Stimulated activated CD8-positive, alpha-beta memory T cell treated with anti-CD3 and anti-CD28 coated beads, Interleukin-2, amount 100 ng/mL, for 1 hour (primary cell): ENCODE measurements at places on chromosomes 11 and 22.

DNA sequence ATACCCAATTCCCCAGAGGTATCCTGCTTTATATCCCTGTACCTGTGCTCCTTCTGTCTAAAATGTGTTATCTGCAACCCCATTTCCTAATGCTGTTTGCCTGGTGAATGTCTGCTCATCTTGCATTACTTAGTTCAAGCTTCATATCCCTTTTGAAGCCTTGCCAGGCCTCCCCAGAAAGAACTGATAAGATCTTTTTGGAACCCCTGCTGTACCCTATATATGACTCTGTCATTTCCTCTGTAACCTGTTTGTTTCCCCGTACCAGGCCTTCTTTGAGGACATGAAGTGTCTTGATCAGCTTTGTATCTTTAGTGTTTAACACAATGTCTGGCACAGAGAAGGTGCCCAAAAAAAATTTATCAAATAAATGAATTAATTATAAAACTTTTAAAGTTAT, 77.6 kb downstream of the LIF start:
- DNase-seq, result no peak

DNA sequence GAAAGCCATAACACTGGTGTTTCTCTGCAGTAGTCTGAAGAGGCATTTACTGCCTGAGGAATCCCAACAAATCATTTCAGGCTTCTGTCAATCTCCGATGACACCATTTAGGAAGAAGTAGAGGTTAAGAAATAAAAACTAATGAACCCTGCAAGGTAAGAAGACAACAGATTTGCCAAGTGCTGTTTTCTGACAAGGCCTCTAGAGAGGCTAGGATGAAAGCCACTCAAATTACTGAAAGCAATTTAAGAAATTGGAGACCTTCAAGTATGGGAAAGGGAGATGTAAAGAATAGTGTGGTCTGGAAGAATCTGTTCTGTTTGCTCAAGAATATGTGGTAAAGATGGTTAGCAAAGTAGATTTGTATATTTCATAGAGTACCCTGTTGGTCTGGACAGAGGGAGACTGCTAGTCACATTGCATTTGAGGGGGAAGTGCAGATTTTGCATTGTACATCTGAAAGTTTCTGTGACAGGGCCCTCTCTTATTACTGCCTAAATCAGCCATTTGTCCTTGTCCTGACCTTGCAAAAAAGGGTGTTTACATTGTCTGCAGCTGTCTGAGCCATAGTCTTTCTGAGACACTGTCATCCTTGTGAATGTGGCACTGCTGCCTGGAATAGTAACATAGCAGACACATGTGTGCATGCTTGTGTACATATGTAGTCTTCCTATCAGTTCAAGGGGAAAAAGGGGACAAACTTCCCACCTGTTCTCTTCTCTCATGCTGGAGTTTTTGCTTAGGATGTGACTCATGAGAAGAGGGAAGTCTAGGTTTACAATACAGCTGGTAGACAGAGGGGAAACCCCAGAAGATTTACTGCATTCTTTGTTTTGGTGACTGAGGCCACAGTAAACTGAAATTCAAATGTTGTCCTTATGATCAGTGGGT, 640.2 kb upstream of the KIRREL3 start:
- DNase-seq, result no peak

DNA sequence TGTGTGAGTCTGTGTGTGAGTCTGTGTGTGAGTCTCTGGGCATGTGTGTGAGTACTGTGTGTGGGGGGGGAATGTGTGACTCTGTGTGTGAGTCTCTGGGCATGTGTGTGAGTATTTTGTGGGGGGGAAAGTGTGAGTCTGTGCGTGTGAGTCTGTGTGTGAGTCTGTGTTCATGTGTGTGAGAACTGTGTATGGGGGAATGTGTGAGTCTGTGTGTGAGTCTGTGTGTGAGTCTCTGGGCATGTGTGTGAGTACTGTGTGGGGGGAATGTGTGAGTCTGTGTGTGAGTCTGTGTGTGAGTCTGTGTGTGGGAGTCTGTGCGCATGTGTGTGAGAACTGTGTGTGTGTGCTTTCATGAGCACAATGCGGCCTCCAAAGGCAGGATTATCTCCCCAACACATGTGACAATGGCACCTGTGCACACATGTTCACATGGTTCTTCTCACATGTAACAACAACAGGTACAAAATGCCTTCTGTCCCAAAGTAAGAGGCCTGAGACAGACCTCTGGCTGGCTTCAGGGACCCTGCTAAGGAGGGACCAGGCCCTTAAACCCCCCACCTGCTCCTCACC, 1.6 kb downstream of the CD5 start:
- no peak for DNase-seq

GRCh38 chr11:22657101-22657694, 9.2 kb upstream of the GAS2 start:
- DNase-seq, result no peak

- DNase-seq, result no peak
Measured at GRCh38 chr11:79312617-79313529, 128.0 kb downstream of the TENM4 start.

DNA sequence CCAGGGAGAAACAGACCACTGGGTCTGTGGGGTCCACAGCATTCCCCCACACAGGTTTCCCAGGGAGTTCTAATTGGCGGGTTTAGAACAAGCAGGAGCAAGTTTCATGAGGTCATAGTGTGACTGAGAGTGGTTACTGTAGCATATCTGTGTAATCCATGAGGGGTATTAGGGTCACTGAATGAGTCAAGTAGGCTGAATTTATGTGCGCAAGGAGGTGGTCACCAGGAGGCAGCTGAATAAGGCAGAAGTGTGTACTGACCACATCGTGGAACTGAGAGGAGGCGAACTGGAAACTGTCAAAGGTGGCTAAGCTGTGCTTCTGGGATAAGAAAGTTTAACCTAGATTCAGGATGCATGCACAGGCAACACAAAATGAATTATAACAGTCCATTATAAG, 876.0 kb downstream of the METTL15 start:
- DNase-seq, result no peak

- no peak for DNase-seq
Measured at GRCh38 chr11:59891781-59892181, 13.2 kb downstream of the OOSP3 start.

GRCh38 chr11:102920118-102920684, 35.3 kb downstream of the MMP13 start:
- DNase-seq, result no peak

DNA sequence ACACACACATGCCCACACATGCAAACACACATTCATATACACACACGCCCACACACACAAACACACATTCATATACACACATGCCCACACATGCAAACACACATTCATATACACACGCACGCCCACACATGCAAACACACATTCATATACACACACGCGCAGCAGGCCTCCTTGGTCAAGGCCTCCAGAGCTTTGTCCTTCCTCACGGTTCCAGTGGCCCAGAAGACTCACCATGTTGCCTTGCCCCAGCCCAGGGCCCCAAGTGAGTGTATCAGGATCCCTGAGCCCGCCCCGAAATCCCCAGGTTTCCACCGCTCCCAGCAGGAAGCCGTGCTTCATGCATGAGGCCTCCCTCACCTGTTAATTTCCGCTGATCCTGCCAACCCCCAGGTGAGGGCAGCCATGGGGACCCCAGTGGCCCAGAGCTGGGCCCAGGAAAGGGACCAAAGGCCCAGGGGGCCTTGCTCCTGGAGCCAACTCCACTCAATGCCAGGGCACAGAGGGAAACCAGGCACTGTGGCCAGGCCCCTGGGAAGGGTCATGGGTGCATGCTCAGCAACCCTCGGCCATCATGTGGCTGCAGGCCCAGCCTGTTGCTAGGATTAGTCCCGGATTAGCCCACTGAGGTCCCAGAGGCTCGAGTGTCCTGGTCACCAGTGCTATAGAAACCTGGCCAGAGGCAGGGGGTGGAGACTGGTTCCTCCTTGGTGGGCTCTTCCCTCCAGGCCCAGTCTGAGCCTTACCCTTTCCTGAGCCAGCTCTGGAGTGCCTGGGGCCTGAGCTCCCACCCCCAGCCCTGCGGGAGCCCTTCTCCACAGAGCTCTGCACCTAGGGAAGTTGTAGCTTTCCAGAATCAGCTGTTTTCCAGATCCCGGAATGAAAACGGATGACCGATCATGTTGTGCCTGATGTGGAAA, 34.4 kb downstream of the IGF2 start:
- DNase-seq, result no peak

DNA sequence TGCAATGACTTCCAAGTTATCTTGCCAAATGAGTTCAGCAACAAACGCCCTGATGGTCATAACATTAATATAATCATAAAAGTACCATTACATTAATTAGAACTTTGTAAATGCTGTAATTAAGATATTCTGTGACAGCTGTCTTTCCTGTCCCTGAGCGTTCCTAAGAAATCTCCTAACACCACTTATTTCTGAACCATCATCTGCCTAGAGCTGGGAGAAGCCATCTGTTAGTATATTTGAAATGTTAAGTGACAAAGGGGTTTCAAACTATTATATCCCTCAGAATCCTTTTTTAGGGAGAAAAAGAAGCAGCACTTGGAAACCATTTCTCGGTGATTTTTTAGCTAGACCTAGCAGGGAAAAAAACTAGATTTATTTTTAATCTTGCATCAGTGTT, 657.5 kb downstream of the FAM181B start:
- DNase-seq, result no peak

GRCh38 chr11:107384144-107384852, 73.3 kb downstream of the CWF19L2 start:
- DNase-seq, result no peak

GRCh38 chr11:110174645-110175310, 81.6 kb downstream of the ZC3H12C start:
- no peak for DNase-seq

GRCh38 chr22:37018086-37018814, 997 bp downstream of the TST start:
- DNase-seq, result no peak

- no peak for DNase-seq
Measured at GRCh38 chr11:115745066-115745465, 240.9 kb upstream of the CADM1 start.

DNA sequence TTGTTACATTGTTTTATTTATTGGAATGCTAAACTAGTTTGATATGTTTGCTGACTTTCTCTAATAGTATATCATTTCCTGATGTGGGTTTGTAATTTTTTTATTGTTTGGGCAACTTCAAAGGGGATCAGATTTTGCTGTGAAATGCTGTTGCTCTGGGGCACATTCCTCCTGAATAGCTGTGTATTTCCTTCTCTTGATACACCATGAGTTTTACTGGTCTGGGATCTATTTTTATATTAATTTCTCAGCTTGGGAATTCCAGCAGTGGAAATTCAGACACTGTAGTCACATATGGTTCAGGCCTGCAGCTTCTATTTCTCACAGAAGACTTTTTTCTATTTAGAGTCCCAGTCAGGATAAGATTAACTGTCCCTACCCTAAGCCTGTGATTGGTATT, 58.9 kb downstream of the RPUSD4 start:
- DNase-seq, result no peak

DNA sequence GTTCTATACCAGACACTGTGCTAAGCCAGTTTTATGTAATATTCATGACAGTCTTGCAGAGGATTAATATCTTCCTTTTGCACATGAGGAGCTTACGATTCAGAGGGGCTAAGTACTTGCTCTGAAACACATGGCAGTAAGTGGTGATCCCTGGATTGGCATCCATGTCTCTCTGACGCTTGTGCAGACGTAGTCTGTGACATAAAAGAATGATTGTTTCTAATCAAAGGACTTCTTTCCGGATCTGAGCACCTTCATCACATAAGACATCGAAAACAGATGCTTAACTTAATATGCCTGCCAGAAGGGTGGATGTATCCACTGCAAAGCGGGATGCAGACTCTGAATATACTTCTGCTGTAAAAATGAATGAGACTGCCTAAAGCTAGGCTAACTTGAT, 74.8 kb downstream of the ARHGAP42 start:
- no peak for DNase-seq

- DNase-seq, result no peak
Measured at GRCh38 chr11:133399855-133400625, 132.3 kb downstream of the OPCML start.

GRCh38 chr22:30397656-30398635, 1.1 kb downstream of the SEC14L2 start:
- DNase-seq, result no peak

- no peak for DNase-seq
Measured at GRCh38 chr11:269146-269890, 8.9 kb upstream of the NLRP6 start.

DNA sequence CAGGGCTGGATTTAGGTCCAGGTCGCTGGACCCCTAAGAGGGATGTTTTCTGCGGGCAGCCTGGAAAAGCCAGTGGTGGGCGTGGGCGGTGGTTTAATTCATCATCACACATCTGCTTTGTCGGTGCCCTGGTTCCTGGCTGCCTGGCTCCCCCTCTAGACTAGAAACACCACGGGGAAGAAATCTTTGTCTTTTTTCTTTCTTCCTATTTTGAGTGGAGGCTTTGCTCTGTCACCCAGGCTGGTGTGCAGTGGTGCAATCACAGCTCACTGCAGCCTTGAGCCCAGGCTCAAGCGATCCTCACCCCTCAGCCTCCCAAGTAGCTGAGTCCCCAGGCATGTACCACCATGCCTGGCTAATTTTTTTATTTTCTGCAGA, 86.6 kb upstream of the LINC01488 start:
- no peak for DNase-seq

- DNase-seq, result no peak
Measured at GRCh38 chr11:72951888-72952287, 137.7 kb downstream of the ATG16L2 start.

DNA sequence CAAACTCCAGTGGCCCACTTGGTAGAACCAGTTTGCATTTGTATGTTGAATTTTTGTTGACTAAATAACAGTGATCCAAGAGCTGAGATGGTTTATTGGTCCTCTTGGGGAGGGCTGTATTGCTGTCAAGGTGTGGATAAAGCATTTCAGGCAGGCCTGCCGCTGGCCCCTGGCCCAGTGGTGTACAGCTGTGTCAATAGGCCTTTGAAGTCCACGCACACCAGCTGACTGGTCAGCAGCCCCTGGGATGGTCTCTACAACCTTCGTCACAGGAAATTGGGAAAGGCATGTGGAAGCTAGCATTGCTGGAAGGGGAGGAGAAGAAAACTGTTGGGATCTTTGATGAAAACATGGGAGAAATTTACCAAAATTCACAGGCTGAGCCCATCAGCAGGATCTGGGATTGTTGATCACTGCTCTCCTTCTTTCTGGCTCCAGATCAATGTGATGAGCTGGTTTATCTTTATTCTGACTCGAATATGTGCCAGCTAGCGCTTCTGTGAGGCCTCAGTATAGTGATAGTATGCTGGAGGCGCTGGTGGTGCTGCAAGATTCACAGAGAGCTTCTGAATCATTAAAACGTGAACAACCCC, 12.5 kb upstream of the E2F8 start:
- DNase-seq, result no peak

- no peak for DNase-seq
Measured at GRCh38 chr11:105719073-105719822, 109.4 kb downstream of the GRIA4 start.
